ENCODE measurements at places on chromosomes 6 and 20.

- DNase-seq = no peak
These were observed 86.4 kb upstream of the TENT5A start for GRCh38 chr6:81838724-81839426.

DNA sequence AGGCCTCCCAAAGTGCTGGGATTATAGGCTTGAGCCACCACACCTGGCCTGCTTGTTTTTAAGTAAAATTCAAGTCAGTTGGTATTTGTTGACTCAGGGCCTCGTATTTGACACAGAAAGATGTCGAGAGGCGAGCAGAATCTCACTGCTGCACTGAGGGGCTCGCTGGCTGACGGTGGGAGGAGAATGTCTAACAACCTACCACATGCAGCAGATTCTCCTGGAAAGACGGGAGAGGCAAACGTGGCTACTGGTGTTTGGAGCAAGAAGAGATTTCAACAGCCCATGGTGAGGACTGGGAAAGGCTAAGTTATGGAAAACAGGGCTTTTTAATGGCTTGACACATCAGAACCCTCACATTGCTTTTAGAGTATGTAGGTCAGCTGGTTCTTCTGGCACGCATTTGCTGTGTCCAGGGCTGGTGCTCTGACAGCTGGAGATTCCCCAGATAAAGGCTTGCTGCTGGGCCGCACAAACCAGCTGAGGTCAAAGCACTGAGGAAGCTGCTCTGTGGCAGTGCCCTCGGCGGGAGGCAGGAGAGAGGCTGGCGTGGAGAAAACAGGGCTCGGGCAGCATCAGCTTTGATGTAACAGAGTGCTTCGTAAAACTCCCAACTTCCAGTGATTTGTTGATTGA, 84.2 kb upstream of the FRMD1 start:
- DNase-seq = no peak

GRCh38 chr6:147618927-147619326, 110.4 kb downstream of the SAMD5 start:
- no peak for DNase-seq

- DNase-seq = no peak
These were observed 175.2 kb downstream of the ZMYND8 start for GRCh38 chr20:47181056-47181862.

DNA sequence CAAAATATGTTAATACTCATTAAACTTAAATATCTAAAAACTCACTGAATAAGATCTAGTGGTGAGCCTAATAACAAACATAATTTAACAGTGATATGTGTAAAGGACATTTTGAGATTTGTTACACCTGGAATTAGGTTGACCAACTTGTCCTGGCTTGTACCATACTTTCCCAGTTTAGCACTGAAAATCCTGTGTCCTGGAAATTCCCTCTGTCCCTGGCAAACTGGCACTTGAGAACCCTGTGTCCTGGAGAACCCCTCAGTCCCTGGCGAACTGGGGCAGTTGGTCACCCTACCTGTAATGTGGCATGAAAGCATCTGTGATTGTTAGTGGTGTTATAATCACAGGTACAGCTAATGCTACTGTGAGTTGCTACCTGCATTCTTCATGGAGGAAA, 6.9 kb upstream of the PRND start:
- DNase-seq = no peak

- no peak for DNase-seq
These were observed 4.2 kb downstream of the ZNF337 start for GRCh38 chr20:25692499-25692898.
